SK-N-DZ (cell line): ENCODE measurements at places on chromosomes 2 and 18.

DNA sequence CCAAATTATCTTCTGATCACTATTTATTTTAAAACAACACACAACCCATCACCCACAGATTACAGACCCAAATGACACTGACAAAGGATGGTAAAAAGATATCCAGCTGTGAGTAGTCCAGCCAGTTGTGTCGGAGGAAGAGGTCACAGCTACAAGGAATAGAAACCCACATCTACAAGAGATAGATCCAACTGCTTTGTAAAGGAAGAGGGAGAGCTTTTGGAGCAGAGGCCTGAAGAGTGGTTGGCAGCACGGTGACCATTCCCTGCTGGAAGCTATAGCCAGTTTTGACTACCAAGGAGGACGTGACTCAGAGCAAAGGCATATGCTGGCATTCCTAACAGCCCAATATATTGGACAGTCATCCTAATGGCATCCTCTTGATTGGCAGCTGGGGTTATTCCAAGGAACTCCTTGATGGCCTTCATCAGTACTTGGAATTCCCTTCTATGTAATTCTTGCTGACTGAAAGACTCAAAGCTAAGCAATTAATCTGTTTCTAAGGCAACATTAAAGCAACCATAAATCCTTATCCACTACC, 17.1 kb downstream of the SLC8A1 start:
- DNase-seq: no peak

DNA sequence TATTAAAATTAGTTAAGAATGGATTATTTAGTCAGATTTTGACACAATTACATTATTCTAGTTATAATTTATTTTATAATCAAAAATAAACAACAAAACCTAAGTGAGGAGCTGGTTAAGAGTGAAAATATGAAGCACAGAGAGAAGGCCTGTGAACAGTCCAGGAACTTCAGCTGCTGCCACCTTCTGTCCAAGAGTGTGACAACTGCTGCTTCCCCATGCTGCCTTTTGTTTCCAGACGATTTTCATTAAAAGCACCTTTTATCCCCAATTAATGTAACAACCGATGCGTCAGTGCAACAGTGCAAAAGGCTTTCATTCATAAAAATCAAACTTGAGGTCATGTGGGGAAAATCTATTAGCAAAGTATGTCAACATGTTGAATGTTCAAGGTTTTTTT, 363.6 kb downstream of the CTNNA2 start:
- DNase-seq: peak; percentile 49

GRCh38 chr2:139964721-139965440, 1184.7 kb upstream of the NXPH2 start:
- no peak for DNase-seq

- DNase-seq: no peak
Observed at GRCh38 chr2:68771211-68771751, 36.7 kb downstream of the ARHGAP25 start.

GRCh38 chr18:30440351-30440750, 602.2 kb downstream of the DSC3 start:
- DNase-seq: no peak
